ENCODE measurements at places on chromosomes 4 and X.
A peak's percentile ranks its signal among the peaks of the same experiment; 100 is the strongest.

DNA sequence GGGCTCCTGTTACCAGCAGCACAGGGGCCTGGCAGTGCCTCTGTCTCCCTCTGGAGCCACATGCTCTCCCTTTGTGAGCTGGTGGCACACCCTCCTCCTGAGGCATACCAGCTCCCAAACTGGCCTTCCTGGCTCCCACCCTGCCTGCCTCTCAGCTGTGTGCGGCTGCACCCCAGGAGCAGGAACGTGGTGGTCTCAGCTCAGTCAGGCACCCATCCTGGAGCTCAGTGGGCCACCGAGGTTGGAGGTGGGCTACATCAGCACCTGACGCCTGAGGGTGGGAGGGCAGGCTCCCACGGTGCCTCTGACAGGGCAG is 85.9 kb upstream of the NKX1-1 start:
- no peak for DNase-seq

DNA sequence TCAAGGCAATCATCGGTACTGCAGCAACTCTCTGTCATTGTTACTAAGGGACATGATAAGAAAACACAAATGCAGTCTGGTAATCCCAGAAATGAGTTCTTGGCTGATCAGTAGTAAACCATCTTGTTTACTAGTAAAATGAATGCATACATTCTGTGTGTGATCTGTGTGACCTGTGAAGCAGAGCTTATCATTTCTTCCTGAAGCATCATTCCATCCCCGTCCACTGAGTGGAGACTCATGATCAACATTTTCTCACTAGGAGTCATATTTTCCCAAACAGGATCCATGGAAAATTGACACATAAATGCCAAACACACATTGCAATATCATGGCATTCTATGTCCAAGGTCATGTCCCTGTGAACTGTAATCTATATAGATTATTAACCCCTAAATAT is 226.1 kb downstream of the ANKRD50 start:
- no peak for DNase-seq

- no peak for DNase-seq
Measured at GRCh38 chr4:67521506-67521905, 23.8 kb downstream of the CENPC start.

DNA sequence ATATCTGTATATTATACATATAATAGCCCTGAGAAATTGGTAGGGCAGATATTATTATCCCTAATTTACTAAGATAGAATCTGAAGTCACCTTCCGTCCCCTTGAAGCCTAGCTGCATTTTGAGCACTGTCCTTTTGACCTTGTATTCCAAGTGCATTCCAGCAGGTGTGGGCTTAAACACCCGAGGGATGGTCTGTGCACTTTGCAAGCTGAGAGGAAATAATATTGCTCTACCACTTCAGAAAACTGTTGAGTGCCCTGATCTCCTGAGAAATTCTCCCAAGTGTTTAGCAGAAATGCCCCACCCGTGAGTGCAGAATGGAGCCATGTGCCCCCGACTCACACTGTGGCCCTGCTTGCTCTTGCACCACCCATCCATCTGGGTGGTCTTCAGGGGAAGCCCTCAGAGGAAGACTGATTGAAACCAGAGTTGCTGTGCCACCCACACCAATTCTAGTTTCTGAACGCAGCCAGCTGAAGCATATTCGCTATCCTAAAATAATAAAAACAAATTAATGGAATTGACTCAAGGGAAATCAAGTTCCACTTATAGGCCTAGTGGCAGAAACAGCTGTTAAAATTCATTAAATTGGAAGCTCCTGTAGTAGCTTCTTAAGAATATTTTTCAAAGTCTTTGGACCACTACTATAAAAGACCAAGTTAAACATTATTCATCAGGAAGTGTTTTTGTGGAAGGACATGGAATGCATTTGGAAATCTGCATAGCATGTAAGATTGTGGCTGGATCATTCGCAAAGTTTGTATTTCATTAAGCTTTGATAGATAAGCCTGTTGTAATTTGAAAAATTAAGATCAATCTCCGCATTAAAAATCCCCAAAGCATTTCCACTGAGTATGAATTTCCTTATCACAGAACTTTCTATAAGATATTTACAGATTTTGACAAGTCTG is 41.3 kb upstream of the PRKG2 start:
- DNase-seq = no peak

GRCh38 chr4:6622744-6623143 is 17.7 kb upstream of the MRFAP1 start:
- DNase-seq = no peak

- peak; percentile 67 for DNase-seq
Measured at GRCh38 chrX:47581731-47582647, at the start of gene TIMP1. Gene TIMP1, plus strand, starts transcription at chrX:47582436. Its CDS starts 980 bp downstream, at chrX:47583416.

DNA sequence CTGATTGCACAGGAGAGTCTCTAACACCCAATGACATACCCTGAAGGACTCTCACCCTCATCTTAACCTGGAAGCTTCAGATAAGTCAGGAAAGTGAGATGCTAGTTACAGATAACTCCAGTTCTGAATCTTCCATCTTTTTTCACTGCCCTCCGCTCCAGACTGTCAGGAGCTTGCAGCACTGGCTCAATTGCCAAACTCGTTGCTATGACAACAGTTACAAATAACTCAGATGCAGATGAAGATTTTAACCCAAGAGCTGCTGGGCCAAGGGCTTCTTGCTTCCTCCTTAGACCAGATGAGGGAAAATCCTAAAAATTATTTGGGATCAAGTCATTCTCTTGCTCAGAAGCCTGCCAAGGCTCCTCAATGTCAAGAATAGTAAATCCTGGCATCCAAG is 109.1 kb upstream of the HUWE1 start:
- no peak for DNase-seq

GRCh38 chrX:71606536-71607216 is 11.6 kb downstream of the CXCR3 start:
- peak; percentile 39 for DNase-seq

- DNase-seq = no peak
Measured at GRCh38 chr4:79399076-79399475, 9.0 kb downstream of the GK2 start.

DNA sequence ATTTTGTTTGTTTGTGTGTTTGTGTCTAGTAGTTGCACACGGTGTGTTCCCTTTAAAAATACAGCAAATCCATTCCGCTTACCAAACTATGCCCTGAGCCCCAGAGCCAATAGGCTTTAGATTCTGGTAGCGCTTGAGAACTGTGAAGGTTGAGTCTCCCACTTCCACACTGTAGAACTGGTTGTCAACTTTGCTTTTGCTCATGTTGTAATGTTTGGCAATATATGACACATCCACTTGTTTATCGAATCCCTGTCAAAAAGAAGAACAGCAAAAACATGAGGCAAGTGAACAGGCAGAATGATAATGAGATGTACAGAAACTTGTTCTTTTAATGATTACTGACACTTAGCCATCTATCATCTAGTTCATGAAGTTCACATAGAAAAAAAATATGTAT is 200.6 kb downstream of the MAPK10 start:
- no peak for DNase-seq

- no peak for DNase-seq
Measured at GRCh38 chr4:43843501-43843900, 605.1 kb downstream of the KCTD8 start.

- no peak for DNase-seq
Measured at GRCh38 chrX:41490446-41490845, 43.3 kb downstream of the NYX start.

- DNase-seq = peak; percentile 21
Measured at GRCh38 chr4:39043861-39044363, 11.7 kb upstream of the TMEM156 start.

DNA sequence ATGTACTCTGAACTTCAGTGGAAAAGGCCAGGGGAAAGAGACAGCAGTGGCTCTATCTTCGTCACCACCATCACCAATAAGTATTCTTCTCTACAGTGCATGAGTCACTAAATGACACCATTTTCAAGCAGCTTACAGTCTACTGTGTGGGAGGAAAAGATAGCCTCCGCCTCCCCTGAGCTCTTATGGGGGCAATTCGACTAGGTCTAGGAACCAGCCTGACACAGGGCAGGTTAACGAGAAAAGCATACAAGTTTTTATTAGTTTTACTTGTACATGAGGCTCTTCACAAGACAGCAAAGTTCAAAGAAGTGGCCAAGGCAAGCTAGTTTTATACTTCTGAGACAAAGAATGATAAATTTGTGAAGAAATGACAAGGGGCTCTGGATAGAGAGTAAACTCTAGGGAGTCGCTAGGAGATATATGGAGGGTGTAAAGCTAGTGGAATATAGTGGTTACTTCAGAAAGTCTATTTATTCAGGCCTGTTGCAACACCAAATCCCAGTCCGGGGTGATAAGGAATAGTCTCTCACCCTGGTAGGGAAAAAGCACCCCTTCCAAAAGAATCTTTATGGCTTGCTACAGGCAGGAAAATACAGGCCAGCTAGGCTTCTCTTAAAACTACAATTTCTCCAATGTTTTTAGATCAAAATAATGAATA is 49.7 kb downstream of the SCD5 start:
- DNase-seq = no peak

GRCh38 chrX:71118985-71119535 is 664 bp downstream of the MED12 start:
- no peak for DNase-seq

GRCh38 chrX:43644124-43644701 is 11.9 kb upstream of the MAOA start:
- no peak for DNase-seq

GRCh38 chr4:83771113-83771705 is 235.3 kb downstream of the GPAT3 start:
- DNase-seq = no peak

DNA sequence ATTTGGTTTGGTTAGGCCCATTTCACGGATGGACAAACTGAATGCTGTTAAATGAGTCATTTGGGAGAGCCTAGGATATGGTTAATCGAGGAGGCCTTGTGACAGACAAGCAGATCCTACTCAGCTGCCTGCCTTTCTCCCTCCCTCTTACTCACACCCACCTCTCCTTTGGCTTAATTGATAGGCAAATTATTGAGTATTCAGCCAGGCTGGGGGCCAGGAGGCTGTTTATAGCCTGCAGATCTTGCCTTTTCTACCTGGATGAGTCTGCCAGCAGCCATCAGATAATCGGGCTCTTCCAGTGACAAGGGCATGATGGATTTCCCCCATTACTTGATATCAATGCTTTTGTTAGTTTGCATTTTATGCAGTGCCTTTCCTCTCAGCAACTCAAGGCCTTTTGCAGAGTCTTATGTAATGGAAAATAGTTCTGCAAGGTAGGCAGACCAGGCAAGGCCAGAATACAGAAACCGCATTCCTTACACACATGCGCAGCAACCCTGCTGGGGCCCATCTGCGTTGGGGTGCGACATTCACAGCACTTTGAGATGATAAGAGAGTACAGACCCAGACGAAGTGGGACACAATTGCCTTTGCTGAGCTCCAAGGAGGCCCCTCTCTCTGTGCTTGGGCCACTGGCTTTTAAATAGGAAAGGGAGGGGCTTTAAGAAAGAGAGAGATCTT is 96.2 kb upstream of the ATP6AP2 start:
- no peak for DNase-seq

- DNase-seq = no peak
Measured at GRCh38 chr4:185101354-185101890, 41.6 kb upstream of the SLC25A4 start.

GRCh38 chrX:8805974-8806373 is 4.8 kb upstream of the FAM9A start:
- DNase-seq = no peak

DNA sequence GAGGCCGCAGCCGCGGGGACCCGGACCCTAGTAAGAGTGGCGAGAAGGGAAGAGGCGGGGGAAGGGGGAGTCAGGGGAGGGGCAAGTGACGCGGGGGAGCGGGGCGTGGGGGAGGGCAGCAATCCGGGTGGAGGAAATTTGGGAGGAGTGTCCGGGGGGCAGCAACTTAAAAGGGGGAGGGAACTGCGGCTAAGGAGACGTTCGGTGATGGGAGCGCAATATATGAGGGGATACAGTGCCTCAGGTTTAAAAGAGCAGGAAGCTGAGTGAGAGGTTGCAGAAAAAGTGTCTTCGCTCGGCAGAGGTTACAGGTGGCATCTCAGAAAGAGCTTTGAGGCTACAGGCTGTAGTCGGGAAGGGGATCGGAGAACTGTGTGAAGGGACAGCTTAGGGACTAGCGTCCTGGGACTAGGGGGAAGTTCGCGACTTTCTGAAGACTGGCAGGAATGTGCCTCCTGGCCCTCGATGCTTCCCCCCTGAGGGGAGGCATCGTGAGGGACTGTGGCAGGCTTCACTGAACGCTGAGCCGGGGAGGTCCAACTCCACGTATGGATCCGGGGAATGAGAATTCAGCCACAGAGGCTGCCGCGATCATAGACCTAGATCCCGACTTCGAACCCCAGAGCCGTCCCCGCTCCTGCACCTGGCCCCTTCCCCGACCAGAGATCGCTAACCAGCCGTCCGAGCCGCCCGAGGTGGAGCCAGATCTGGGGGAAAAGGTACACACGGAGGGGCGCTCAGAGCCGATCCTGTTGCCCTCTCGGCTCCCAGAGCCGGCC is 519 bp downstream of the FOXO4 start:
- DNase-seq = no peak

DNA sequence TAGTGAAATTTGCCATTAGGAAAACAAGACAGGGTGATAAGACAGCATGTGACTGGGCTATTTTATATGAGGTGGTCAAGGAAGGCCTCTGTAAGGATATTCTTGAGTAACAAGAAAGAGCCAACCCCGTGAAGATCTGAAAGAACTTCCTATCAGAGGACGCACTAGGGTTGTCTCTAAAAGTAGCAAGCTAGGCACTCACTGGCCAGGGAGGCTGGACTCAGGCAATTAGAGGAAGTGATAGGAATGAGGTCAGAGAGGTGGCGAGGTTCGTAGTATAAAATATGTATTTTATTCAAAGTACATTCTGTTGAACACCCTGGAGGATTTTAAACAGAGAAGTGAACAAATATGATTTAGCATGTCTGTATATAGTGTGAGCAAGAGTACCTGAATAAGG is 4.6 kb downstream of the BMPR1B start:
- DNase-seq = no peak

DNA sequence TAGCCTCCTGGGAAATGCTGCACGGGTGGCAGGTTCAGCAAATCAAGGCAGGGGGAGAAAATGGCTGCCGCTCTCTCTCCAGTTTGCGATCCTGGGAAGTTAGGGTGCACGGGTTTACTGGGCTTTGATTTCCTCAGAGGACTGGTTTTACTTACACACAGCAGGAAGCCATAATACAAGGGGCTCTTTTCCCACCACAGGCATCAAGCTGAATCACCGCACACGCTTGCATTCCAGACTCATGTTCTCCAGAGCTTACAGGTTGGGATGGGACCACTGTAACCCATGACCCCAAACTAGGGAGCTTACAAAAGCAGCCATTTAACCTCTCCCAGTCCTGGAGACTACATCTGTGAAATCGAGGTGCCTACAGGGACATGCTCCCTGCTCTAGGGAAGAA is 159.8 kb downstream of the DHRSX start:
- no peak for DNase-seq

DNA sequence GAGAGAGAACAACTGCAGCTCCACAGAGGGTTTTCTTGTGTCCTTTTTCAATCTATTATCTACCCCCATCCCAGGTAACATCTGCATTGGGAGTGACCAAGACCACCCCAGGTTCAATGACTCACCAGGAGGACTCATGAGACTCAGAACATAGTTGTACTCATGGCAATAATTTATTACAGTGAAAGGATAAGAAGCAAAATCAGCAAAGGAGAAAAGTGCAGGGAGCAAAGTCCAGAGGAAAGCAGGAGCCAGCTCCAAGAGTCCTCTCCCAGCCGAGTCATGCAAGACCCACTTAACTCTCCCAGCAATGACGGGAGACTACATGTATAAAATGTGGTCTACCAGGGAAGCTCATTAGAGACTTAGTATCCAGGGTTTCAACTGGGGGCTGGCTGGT is 129.5 kb upstream of the RBPJ start:
- no peak for DNase-seq

Data from T-cell (primary cell).